Tibial nerve (tissue), 4 donors: ENCODE measurements at places on chromosomes 6 and 20. TPM values are rescaled to one million over a fixed set of nuclear protein-coding genes. Genes with fewer than 3 reads are reported as not detected.

GRCh38 chr6:14771016-14771415 is 474.9 kb upstream of the JARID2 start:
- DNase-seq: no peak
- H3K27me3 ChIP-seq: no peaks in the 10 kb centered on the region
- no peaks in the 10 kb centered on the region for H3K36me3 ChIP-seq

DNA sequence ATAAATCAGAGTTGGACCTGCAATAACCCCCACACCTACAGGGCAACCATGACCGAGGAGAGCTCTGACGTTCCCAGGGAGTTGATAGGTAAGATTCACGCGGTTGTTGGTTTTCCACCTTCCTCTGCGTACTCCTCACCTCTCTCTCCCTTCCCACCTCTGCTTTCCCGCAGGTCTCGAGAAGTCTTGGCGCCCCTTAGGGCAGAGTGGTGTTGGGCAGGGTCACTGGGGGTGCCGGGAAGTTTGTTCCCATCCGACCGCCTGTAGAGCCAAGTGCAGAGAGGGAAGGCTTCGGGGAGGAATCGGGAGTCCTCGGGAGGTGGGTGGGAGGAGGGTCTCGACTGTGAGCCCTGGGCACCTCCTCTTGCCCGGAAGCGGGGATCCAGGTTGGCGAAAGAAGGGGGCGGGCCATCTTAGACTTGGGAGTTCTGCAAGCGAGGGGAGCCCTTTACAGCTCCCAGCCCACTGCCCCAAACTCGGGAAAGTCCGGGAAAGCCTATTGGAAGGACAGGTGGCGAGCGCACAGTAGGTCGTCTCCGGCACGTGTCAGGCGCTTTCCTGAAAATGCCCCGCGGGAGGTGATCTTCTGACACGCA is 672 bp downstream of the CARMIL1 start:
- H3K27me3 ChIP-seq: no peaks in the 10 kb centered on the region
- DNase-seq: no peak
- no peaks in the 10 kb centered on the region for H3K36me3 ChIP-seq
- peak overlapping the region; percentile 82 for H3K27ac ChIP-seq

DNA sequence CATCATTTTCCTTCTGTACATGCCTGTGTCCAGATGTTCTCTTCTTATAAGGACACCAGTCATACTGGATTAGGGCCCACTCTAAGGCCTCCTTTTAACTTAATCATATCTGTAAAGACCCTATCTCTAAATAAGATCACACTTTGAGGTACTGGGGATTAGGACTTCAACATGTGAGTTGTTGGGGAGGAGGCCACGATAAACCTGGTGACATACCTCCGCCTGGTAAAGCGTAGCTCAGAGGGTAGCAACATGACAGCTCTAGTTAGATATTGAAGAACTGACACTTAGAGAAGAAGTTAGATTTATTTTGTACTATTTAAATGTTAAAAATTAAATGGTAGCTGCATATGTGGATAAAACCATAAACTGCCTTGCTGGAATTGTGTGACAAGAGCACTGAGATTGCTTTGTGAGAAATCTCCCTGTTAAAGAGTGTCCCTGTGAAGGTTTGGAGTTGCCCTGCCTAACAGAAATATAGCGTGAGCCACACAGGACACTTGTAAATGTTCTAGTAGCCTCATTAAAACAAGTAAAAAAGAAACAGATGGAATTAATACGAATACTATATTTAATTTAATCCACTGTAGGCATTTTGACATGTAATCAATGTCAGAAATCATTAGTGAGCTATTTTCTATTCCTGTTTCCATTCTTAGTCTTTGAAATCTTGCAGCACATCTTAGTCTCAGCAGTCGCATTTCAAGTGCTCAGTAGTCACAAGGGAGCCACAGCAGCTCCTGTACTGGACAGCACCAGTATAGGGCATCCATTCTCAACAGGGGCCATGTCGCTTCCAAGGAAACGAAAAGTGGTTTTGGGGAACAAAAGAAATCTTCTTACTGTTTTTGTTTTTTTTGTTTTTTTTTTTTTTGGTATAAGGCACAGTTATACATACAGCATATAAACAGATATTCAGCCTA is 13.4 kb downstream of the PLCB1 start:
- no peak overlapping the region for H3K4me3 ChIP-seq
- no peak overlapping the region for H3K27ac ChIP-seq
- DNase-seq: no peak
- H3K36me3 ChIP-seq: no peaks in the 10 kb centered on the region
- H3K27me3 ChIP-seq: no peaks in the 10 kb centered on the region
- peaks cover 4% of the 10 kb centered on the region for H3K4me1 ChIP-seq

GRCh38 chr20:62618611-62619529 is 23.4 kb upstream of the SLCO4A1 start:
- peaks cover 36% of the 10 kb centered on the region for H3K4me1 ChIP-seq
- no peak for DNase-seq
- peak overlapping the region; percentile 25 for H3K27ac ChIP-seq
- no peak overlapping the region for H3K4me3 ChIP-seq

- no peak overlapping the region for H3K4me3 ChIP-seq
- no peak overlapping the region for H3K27ac ChIP-seq
- no peaks in the 10 kb centered on the region for H3K36me3 ChIP-seq
- no peaks in the 10 kb centered on the region for H3K27me3 ChIP-seq
Observed at GRCh38 chr6:154757352-154758050, 24.3 kb downstream of the SCAF8 start.

DNA sequence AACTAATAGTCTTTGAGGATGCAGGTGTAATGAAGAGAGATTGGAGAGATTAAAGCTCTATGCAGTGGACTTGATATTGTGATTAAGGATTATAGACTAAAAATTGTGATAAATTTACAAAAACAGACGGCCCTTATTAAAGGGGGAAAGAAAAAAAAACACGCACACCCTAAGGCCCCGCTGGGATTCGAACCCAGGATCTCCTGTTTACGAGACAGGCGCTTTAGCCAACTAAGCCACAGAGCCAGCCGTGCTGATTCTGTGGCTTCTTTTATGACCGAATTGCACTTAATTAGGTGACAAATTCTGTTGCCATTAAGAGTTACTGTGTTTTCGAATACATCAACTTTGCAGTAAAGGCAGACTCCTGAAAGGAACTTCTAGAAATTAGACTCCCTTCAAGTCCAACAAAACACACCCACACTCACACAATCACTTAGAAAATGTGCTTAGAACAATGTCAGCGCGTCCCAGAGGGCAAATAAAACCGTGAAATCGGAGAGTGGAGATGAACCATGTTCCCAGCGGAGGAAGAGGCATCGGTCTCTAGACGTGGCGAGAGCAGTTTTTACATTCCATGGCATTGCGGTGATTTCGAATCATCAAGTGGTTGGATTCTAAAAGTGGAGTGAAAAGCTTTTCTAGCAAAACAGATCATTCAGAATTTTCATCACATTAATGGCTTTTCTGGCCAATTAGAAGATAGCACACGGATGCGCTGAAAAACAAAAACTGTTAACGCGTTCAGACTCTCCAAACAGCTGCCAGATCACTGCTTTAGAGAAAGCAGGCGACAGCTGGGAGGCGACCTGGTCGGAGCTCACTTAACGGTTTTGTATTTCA is 122.6 kb downstream of the GPX5 start:
- H3K4me1 ChIP-seq: no peaks in the 10 kb centered on the region
- H3K27ac ChIP-seq: no peak overlapping the region
- peak overlapping the region; percentile 22 for H3K4me3 ChIP-seq
- peak; percentile 44 for DNase-seq

- no peaks in the 10 kb centered on the region for H3K36me3 ChIP-seq
- DNase-seq: no peak
- H3K27ac ChIP-seq: no peak overlapping the region
- no peak overlapping the region for H3K4me3 ChIP-seq
Observed at GRCh38 chr6:113318575-113318917, 538.6 kb upstream of the MARCKS start.

DNA sequence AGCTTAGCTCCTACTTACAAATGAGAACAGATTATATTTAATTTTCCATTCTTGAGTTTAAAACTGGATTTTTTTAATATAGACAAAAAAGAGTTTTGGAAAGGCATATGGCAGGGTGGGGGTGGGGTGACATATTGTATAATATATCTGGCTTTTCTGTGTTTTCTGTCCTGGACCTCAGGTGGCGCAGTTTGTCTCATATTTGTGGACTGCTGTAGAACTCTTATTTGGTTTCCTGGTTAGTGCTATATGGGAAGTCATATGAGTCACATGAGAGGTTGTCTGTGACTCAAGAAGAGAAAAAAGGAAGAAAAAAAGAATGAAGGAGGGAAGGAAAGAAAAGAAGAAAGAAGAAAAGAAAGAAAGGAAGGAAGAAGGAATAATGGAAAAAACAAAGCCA is 131.8 kb downstream of the CLVS2 start:
- no peak overlapping the region for H3K27ac ChIP-seq
- no peaks in the 10 kb centered on the region for H3K27me3 ChIP-seq
- no peaks in the 10 kb centered on the region for H3K36me3 ChIP-seq
- no peaks in the 10 kb centered on the region for H3K4me1 ChIP-seq

DNA sequence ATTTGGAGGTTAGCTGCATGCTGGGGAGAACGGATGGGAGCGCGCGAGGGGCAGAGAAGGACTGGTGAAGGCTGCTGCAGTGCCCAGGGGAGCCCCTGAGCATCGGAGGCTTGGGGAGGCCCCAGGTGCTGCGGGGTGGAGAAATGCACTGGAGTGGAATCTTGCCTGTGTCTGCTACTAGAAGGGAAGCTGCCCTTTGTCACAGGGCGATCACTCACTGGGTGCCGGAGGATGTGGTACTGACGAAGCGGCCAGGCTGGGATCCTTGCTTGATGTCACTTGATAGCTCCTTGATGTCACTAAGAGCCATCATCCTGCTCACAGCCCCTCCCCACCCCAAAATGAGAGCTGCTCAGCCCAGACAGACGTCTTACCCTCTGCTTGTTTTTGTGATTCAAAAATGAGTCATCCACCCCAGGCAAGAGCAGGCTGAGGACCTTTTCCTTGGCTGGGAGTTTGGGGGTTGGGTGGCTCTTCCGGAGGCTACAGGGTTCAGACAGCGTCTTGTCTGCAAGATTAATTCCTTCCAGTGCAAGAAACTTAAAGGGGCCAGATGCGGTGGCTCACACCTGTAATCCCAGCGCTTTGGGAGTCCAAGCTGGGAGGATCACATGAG is 62.6 kb upstream of the PMEPA1 start:
- no peaks in the 10 kb centered on the region for H3K4me1 ChIP-seq
- H3K36me3 ChIP-seq: no peaks in the 10 kb centered on the region
- H3K27me3 ChIP-seq: no peaks in the 10 kb centered on the region
- H3K27ac ChIP-seq: no peak overlapping the region
- no peak overlapping the region for H3K4me3 ChIP-seq
- DNase-seq: no peak

DNA sequence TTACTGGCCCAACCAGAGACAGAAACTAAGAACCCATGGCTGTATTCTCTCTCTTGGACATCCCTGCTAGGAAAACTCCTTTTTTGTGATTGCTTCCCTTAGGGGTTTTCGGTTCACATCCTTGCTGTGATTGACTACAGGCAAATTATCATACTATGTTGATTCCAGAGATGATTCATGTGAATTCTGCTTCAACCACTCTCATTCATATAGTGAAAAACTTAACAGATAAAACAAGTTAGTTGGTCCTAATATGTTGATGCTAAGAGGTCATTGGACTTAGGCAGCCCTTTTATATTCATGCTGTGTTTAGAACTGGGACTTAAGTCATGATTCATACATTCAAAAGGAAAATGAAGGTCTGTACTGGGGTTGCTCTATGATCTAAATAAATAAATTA is 76.9 kb upstream of the CCN2 start:
- H3K36me3 ChIP-seq: no peaks in the 10 kb centered on the region
- H3K27me3 ChIP-seq: no peaks in the 10 kb centered on the region
- no peak for DNase-seq
- H3K4me3 ChIP-seq: no peak overlapping the region
- no peaks in the 10 kb centered on the region for H3K4me1 ChIP-seq

- no peaks in the 10 kb centered on the region for H3K36me3 ChIP-seq
- H3K4me1 ChIP-seq: peaks cover 2% of the 10 kb centered on the region
- no peak overlapping the region for H3K4me3 ChIP-seq
- H3K27me3 ChIP-seq: no peaks in the 10 kb centered on the region
Observed at GRCh38 chr6:54074578-54075195, 36.6 kb upstream of the MLIP start.

DNA sequence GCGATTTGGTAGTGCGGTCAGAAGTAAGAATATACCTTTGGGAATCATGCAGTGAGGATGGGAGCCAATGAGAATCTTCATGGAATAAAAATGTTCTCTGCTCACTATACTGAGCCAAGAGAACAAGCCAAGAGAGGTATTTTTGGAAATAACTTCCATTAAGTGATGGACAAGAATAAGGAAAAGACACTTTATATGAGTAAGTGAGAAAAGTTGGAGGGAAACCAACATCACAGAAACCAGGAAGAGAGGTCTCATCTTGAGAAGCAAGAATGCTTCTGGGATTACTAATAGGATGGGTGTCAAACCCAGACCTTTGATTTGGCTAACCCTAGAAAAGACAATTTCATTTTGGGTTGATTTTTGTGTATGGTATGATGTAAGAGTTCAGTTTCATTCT is 181.2 kb upstream of the JAG1 start:
- H3K4me1 ChIP-seq: no peaks in the 10 kb centered on the region
- H3K4me3 ChIP-seq: no peak overlapping the region
- no peak for DNase-seq
- H3K27me3 ChIP-seq: no peaks in the 10 kb centered on the region

GRCh38 chr20:41051009-41051825 is 22.6 kb downstream of the TOP1 start:
- peaks cover 98% of the 10 kb centered on the region for H3K4me1 ChIP-seq
- peak overlapping the region; percentile 29 for H3K27ac ChIP-seq
- no peaks in the 10 kb centered on the region for H3K27me3 ChIP-seq
- H3K4me3 ChIP-seq: no peak overlapping the region
- H3K36me3 ChIP-seq: no peaks in the 10 kb centered on the region
- no peak for DNase-seq

DNA sequence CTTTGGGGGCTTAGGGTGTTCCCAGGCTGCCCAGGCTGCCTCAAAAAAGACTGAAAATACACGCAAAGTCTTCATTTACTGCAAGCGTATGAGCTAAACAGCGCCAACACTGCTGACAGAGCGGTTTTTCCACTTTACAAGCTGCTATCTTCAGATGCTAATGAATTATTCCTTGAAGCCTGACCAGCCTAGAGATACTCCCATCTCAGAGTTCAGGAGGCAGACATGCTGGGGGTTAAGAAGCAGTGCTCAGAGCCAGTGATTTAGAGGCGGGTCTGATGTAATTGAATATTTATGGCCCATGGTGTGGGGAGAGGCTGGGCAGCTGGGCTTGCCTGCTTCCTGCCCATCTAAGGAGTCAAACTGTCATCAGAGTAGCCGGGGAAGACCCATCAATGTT is 241.4 kb downstream of the SLC24A3 start:
- no peak overlapping the region for H3K4me3 ChIP-seq
- no peaks in the 10 kb centered on the region for H3K4me1 ChIP-seq
- no peak for DNase-seq
- no peaks in the 10 kb centered on the region for H3K27me3 ChIP-seq
- no peaks in the 10 kb centered on the region for H3K36me3 ChIP-seq

GRCh38 chr6:136793363-136793762 is 1.1 kb upstream of the MAP3K5 start:
- peaks cover 38% of the 10 kb centered on the region for H3K4me1 ChIP-seq
- H3K27me3 ChIP-seq: no peaks in the 10 kb centered on the region
- no peak for DNase-seq
- H3K4me3 ChIP-seq: peak overlapping the region; percentile 95
- H3K27ac ChIP-seq: peak overlapping the region; percentile 96

- no peaks in the 10 kb centered on the region for H3K27me3 ChIP-seq
- no peak overlapping the region for H3K4me3 ChIP-seq
- H3K4me1 ChIP-seq: no peaks in the 10 kb centered on the region
- H3K36me3 ChIP-seq: no peaks in the 10 kb centered on the region
- DNase-seq: no peak
Observed at GRCh38 chr20:5349448-5349847, 32.7 kb upstream of the PROKR2 start.

SLC17A2 gene
- total RNA-seq: not detected

NNAT gene
- total RNA-seq: 2.7 TPM

KHDRBS2 gene
- 3.3 TPM for total RNA-seq

GGTLC1 gene
- total RNA-seq: not detected

OPN5 gene
- not detected for total RNA-seq

PERP gene
- 29.1 TPM for total RNA-seq

TMEM63B gene
- 30.9 TPM for total RNA-seq

MYT1 gene
- not detected for total RNA-seq

GATA5 gene
- total RNA-seq: 0.20 TPM
